Amniotic epithelial cell (primary cell): ENCODE measurements at places on chromosomes 12 and 14.

- peak; percentile 59 for DNase-seq
Observed at GRCh38 chr14:83780321-83780720, 1749.6 kb upstream of the FLRT2 start.

DNA sequence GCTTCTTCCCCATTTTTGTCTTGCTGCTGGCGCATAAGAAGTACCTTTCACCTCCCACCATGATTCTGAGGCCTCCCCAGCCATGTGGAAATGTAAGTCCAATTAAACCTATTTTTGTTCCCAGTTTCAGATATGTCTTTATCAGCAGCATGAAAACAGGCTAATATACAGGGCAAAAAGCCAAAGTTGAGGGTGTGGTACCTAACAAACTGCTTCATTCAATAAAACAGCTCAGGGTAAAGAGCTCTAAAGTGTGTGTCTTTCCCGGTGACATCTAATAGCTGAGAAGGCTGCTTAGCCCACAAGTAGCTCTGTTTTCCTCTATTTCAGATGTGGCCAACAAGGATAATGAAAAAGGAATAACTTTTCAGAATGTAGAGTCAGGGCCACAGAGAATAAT lies 76.7 kb upstream of the SLC8A3 start:
- no peak for DNase-seq

GRCh38 chr12:176321-177181 lies 37.4 kb downstream of the SLC6A12 start:
- DNase-seq = peak; percentile 53

DNA sequence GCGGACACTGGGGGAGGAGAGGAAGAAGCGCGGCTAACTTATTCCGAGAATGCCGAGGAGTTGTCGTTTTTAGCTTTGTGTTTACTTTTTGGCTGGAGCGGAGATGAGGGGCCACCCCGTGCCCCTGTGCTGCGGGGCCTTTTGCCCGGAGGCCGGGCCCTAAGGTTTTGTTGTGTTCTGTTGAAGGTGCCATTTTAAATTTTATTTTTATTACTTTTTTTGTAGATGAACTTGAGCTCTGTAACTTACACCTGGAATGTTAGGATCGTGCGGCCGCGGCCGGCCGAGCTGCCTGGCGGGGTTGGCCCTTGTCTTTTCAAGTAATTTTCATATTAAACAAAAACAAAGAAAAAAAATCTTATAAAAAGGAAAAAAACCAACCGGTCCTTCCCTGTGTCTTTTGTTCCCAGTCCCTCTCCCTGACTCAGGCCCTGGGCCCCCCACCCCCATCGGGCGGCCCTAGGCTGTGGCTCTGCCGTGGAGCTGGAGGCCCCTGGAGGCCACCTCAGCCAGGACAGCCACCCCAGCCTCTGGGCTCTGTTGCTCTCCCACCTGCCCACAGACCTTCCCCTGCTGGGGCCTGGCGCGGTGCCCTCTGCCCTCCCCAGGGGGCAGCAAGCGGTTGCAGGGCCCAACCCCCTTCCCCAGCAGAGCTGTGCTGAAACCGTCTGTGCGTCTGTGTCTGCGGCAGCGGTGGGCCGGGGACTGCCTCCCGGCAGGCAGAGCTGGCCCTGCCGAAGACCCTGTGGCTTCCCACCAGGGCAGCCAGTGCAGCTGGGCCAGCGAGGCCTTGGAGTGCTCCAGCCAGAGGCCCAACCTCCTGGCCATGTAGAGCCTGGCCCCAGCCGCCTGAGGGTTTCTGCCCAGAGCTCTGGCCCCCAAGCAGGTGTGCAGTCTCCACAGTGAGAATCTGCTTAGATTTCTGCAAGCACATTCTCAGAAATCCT lies 4.0 kb upstream of the CRIP2 start:
- DNase-seq = no peak

DNA sequence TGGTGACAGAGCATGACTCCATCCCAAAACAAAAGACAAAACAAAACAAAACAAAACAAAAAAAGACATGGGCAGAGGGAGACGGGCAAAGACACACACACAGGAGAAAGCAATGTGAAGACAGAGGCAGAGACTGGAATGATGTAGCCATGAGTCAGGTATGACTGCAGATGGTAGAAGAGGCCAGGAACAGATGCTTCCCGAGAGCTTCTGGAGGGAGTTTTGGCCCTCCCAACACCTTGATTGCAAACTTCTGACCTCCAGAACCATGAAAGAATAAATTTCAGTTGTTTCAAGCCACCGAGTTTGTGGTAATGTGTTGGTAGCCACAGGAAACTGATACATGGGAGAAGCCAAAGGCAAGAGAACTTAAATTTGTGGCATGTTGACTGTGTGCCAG lies 27.1 kb downstream of the VWF start:
- peak; percentile 41 for DNase-seq

- DNase-seq = no peak
Observed at GRCh38 chr12:11752403-11753149, 103.1 kb downstream of the ETV6 start.

DNA sequence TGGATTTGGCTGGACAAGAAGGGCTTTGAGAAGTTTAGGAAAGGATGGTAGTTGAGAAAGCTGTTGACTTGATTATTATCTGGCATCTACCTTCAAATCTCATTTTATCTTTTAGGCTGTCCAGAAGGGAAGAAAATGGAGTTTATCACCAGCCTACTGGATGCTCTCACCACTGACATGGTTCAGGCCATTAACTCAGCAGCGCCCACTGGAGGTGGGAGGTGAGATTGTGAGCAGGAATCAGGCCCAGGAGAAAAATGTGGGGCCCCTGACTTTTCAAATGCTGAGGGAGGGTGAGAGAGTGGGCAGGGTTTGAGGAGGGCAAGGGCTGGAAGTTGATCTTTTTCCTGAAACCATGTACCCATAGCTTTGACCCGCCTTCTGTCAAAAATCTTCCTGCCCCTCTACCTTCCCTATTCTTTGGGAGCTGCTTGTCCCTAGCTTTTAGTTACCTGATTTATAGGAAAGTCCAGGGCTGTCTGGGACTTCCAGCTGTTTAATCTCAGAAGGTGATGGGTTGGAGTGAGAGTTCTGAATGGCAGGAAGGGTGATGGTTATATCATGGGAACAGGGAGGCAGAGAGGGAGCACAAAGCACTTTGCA lies 134.2 kb downstream of the SMOC1 start:
- peak; percentile 10 for DNase-seq

GRCh38 chr12:111753144-111753881 lies 13.4 kb upstream of the ALDH2 start:
- DNase-seq = peak; percentile 62

DNA sequence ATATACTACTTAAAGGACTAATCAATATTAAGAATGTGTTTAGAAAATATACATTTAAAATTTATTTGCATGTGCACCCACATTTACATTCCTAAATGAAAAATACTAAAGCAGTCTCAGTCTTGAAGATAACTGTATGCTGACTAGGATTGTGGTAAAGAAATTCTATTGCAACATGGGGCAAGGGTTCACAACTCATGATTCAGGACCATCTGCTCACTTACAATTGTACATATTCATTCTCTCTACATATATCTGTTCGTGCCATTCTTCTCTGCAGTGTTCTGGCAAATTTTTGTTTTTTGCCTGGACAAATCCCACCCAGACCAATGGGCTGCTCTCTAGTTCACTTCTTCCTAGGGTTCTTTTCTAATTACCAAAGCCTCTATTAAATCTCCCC lies 417.2 kb upstream of the NOVA1 start:
- no peak for DNase-seq

DNA sequence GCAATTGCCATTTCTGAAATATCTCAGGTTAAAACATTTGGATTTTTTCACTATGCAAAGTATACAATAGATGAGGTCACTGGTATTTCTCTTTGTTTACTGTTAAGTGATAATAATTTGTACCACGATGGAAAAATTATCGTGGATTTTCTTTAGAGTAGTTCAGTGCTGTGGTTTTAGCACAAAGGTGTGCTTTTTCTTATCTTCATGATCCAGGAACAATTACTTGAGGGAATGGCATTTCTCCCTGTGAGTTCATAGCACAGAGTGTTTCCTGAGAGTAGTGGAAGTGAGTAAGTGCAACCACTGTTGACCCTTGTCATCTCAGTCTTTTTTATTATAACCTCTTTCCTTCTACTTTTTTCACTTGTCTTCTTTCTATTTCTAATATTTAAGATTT lies 86.8 kb downstream of the FGD4 start:
- DNase-seq = peak; percentile 71

GRCh38 chr14:33692762-33693161 lies 258.1 kb downstream of the EGLN3 start:
- peak; percentile 84 for DNase-seq
